ENCODE measurements at places on chromosomes 12 and 14.
A peak's percentile ranks its signal among the peaks of the same experiment; 100 is the strongest.

DNA sequence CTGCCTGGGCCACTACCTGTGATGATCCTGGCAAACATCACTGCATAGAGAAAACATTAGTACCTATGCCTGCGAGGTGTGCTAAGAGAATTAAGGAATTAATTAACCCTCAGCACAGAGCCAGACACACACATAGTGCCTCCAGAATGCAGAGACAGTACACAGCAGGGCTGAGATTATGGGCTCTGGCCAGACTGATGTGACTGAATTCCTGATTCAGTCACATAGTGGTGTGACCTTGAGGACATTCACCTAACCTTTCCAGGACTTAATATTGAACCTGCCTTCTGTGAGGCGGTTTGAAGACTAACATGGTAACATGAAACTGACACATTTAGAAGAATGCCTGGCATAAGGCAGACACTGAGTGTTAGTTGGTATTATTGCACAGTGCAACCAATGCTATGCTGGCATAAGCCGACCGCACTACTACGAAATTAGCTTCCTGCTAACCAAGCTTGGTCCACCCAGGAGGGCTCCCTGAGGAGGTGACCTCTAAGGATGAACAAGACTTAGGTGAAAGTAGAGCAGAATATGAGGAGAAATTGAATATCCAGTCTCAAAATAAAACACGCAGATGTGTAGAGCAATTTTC is 32.0 kb upstream of the SELPLG start:
- no peak for DNase-seq

DNA sequence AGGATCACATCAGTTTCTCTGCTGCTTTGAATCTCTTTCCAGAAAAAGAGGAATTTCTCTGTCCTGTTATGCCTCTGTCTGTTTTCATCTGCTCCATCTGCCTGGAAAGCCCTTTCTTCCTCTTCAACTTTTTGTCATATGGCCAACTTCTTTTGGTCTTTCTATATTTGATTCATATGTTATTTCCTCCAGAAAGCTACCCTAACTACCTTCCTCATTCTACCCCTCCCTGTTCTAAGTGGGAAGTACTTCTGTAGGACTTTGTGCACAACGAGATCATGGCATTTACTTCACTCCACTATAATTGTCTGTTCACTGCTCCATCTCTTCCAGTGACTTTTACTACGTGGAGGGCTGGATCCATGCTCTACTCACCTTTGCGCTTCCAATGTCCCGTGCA is 5.9 kb downstream of the CLEC4D start:
- no peak for DNase-seq

DNA sequence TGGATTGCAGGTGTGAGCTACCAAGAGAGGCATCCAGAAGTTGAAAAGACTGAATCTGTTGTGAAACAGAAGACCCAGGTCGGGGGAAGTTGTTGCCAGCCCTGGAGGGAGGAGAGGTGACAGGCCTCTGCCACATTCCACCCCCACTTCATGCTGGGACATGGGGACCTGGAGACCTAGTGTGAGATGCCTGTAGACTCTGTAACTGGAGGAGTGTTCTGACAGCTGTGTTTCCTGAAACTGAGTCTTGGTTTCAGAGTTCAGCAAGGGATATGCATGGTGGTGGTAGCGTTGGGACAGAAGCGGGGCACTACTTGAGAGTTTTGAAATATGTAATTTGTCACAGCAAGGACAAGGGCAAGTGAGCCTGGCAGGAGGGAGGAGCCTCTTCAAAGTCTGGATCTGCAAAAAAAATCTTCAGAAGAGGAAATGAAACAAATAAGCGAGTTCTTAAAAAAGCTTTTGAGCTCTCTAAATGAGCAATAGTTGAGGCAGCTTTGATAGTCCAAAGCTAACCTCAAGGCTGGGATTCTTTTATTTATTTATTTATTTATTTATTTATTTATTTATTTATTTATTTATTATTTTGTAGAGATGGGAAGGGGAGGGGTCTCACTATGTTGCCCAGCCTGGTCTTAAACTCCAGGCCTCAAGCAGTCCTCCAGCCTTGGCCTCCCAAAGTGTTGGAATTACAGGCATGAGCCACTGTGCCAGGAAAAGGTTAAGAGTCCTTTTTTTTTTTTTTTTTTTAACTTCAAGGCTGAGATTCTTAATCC is 58.9 kb upstream of the EEA1 start:
- no peak for DNase-seq

DNA sequence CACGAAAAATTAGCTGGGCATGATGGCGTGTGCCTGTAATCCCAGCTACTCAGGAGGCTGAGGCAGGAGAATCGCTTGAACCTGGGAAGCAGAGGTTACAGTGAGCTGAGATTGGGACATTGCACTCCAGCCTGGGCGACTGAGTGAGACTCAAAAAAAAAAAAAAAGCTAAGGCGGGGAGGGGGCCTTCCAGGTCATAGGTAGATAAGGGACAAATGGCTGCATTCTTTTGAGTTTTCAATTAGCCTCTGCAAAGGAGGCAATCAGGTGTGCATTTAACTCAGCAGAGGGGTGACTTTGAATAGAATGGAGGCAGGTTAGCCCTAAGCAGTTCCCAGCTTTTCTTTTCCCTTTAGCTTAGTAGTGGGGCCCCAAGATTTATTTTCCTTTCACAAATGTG is 743 bp upstream of the AACS start:
- DNase-seq: no peak

DNA sequence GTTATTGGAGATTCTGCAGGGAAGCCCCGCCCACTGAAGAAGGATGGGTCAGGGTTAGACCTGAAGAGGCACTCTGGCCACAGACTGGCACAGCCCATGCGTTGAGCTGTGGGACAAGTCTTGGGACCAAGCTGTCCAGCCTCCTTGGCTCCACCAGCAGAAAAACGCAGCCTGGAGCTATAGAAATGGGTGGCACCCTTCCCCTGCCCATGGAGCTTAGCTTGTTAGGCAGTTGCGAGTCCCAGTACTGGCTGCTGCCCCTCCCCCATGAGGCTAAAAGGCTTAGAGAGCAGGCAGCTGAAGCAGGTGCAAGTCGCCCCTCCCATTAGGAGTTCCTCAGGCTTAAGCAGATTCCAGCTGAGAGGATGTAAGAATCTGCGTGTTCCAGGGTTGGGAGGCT is 1124.0 kb upstream of the TMEM132C start:
- no peak for DNase-seq

DNA sequence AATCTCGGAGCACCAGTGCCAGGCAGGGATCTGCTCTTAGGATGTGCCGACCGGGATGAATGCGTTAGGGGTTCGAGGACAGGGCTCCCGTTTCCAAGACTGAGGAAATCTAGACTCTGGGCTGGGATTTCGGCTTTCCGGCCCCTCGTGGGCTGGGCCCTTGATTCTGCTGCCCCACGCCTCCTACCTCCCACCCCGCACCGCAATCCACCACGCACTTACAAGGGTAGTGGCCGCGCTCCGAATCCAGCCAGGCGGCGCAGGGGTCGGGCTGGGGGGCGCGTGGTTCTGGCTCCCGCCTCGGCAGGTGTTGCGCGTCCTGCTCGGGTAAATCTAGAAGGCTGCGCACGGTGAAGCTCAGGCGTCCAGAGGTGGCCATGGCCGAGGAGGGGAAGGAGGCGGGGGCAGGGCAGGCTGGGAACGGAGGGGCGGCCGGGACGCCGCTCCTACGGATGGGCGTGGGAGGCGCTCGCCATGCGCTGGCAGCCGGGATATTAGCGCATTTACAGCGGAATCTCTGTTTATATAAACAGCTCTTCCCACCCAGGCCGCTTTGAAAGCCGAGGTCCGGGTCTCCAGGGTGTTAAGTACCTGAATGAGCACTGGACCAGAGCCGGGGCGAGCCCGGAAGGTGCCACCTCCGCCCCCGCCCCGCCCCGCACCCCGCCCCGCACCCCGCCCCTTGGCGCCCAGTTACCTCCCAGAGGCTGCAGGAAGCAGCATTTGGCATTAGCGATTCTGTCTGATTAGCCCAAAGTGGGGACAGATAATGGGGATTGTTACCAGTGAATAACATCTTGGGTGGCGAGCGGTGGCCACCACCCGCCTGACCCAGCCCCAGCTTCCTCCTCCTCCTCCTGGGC is at the start of gene NKX2-8:
Gene NKX2-8 (minus strand): TSS at position 604 of the 863 bp plus-strand sequence. CDS start 225 bp downstream, at position 379.
- no peak for DNase-seq

GRCh38 chr14:69351385-69351784 is 46.7 kb downstream of the ERH start:
- no peak for DNase-seq

- DNase-seq: no peak
Observed at GRCh38 chr12:131055596-131056233, 102.0 kb downstream of the ADGRD1 start.

- DNase-seq: no peak
Observed at GRCh38 chr12:106915635-106916026, 40.1 kb upstream of the TMEM263 start.

GRCh38 chr14:73997944-73998447 is 21.1 kb downstream of the ENTPD5 start:
- DNase-seq: no peak

- no peak for DNase-seq
Observed at GRCh38 chr12:122406701-122407164, 15.7 kb downstream of the CLIP1 start.

DNA sequence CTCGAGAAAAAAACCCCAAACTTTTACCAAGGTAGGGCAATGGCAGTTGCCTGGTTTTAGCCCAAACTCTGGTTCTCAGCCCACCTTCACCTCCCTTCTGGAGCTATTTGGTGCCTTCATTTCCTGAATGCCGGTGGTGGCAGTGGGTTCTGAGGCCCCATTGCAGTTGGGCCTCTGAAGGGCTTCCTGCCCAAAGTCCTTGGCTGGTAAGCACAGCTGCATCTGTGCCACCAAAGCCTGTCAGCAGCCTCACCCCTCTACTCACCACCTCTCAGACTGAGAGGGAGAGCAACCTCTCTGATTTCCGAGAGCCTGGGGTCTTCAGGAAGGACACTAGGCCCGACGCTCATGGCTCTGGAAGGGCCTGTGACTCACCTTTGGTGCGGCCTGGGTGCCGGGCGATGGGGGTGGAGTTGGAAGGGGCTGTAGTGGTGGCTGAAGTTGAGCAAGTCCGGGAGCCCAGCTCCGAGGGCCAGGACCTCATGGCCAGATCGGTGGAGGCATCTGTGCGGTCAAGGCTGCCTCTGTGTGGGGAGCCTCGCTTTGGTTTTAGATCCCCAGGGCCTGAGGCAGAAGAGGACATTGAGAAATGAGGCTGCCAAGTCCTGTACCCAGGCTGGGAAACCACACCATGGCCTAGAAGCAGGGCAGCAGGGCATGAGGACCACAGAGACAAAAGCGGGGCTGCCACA is 38.6 kb upstream of the GPR68 start:
- no peak for DNase-seq

- DNase-seq: peak; percentile 4
Observed at GRCh38 chr14:87810711-87811110, 182.3 kb downstream of the GALC start.

DNA sequence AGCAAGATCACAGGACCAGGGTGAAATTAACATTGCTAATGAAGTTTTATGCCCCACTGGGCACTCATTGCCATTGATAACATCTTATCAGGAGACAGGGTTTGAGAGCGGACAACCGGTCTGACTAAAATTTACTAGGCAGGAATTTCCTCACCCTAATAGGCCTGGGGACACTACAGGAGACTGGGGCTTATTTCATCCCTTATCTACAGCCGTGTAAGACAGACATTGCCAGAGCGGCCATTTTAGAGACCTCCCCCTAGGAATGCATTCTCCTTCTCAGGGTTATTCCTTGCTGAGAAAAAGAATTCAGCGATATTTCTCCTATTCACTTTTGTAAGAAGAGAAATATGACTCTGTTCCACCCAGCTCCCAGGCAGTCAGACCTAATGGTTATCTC is 8.3 kb downstream of the OR4K17 start:
- DNase-seq: no peak

Measured in A172 (cell line).